Left lung (tissue), 14 donors: ENCODE measurements at places on chromosomes 12 and 14. TPM values are rescaled to one million over a fixed set of nuclear protein-coding genes. Genes with fewer than 3 reads are reported as not detected.

Gene GPRC5D
- not detected for total RNA-seq

Gene SMCO2
- 0.52 TPM for total RNA-seq

Gene BCL7A
- 7.0 TPM for total RNA-seq

Gene KRT78
- total RNA-seq: not detected

Gene ACSS3
- total RNA-seq: 42.7 TPM

- DNase-seq: peak; percentile 90
Measured at GRCh38 chr14:73759183-73759713, 45.1 kb upstream of the PNMA1 start.

DNA sequence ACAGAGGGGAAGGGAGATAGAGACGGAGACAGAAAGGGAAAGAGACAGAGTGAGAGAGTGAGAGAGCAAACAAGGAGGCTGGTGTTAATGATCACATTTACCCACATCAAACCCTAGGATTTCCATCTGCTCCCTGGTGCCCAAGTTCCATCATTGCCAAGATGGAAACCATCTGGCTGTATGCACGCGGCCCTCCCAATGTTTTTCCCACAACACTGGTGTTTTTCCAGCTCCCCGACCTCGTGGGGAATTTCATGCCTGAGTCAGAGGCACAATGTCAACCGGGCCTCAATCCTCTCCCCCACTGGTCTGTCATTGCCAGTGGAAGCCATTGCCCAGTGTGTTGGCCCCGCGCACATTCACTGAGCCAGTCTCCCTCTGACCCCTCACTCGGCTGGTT is 19.9 kb upstream of the BDKRB2 start:
- no peak for DNase-seq

DNA sequence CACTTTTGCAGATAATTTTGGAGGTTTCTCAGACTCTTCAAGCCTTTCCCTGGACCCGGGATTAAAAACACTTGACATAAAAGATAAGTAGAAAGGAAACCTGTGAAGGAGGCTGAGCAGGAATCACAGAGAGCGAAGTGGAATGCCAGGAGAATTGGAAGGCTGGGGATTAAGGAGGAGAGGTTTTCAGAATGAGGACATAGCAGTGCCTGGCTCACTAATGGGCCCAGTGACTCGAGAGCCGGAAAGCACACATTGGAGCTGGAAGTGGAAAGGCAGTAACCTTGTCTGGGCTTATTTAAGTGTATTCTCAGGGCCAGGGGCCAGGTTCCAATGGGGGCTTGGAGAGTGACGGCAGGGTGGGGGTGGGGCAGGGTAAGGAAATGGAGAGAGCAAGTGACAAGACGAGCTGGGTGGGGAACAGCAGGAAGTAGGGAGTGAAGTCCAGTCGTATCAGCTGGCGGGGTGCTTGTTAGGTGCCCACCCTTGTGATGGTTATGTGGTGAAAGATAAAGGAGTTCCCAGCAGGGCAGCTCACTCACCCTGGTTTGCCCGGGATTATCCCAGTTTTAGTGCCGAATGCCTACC is 13.1 kb downstream of the EVL start:
- DNase-seq: no peak

DNA sequence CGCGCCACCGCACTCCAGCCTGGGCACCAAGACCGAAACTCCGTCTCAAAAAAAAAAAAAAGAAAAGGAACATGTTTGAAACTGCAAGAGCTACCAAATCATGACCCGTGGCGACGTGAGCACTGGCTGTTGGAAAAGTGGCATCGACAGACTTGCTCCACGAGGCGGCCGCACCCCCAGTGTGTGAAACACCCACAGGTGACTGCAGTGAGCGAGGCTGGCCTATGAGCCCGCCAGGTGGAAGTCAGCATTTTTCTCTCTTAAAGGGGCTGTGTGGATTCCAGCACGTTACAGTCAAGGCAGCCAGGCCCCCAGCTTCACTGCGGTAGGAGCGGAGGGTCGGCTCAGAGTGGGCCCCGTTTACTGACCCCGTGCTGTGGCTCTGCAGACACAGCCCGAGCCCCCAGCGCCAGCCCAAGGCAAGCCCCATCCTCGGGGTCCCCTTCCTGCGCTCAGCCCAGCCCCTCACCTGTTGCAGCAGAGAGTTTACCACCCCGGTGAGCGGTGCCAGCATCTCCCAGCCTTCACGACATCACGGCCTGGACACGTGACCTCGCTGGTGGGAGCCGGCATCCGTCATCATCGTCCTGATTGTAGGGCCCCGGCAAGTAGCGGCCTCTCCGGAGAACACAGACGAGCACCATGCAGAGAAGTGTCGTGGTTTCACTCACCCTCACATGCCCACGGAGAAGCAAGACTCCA is 54.3 kb upstream of the FBRSL1 start:
- DNase-seq: no peak

- no peak for DNase-seq
Measured at GRCh38 chr14:24674204-24674970, 40.4 kb upstream of the GZMB start.

DNA sequence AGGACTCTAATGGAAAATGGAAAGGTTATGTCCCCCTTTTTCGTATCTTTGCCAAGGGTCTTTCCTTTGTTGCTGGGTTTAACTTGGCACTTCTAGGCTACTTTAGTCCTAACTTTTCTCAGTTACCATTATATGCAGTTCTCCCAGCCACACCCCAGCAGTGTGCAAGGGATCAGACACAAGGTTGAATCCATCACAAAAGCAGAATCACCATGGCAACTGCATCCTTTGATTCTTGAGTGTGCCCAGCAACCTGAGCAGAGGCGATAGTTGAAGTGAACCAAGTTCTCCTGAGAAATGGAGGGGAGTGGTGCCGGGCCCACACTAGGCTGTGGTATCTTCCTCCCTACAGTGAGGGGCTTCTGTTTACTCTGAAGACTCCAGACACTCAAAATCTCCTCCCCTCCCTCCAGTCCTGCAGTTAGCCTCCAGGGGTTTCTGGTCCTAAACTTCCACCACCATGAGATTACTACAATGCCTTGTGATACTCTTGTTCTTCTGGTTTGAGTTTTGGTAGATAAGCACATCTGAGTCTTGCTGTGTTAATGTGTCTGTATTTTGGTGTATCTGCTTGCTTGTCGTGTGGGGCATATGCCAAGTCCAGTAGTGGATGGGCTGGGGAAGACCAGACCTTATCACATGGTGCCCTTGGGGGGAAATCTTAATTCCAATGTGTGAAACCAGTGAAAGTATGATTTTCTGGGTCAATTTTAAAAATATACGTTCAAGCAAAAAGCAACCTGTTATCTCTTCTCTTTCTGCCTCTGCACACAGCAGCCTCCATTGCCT is 183.9 kb downstream of the CACNA1C start:
- DNase-seq: no peak

DNA sequence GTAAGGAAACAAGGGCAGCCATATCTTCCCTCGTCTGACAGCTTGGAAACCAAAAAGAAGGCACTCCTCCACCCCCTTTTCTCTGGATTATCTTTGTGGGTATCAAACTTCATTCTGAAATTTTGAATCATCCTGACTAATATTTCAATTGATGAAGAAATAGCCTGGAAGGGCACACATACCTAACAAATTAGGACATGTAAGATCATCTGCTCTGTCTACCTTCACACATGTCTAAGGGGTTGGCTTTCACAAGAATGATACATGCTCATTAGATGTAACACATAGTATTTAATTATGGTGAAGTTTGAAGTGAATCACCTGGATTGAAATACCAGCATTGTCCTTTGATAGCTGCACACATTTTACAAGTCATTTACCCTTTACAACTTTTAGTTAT is 348.1 kb upstream of the RPL10L start:
- no peak for DNase-seq

DNA sequence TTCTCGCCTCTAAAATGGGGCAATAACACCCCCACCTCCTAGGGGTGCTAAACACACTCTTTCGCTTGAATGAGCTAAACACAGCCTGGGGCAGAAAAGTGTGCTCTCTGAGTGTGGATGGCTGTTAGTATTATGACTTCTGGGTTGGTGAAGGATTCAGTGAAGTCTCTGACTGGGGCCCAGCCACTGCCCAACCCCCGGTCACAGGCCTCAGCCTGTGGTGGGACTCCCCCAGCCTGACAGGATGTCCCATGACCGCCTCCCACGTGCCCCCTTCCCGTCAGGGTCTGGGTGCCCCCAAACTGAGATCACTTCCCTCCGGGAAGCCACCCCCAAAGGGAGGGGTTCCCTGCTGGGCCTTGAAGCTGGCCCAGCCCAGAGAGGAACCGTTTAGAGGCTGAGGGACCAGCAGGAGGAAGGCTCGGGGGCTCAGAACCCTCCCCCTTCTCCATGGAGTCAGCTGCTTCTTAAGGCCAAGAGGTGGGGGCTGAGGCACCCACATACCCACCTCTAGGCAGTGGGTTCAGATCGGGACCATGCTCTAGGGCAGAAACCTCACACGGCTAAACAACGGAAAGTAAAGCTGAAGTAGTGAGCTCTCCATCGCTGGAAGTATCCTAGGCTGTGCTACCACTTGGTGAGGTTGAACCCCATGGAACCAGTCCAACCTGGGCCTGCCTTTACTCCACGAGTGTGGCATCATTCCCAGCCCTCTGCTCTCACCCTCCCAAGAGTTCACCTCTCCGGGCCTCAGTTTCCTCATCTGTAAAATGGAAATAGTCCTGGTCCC is 13.8 kb downstream of the DTX1 start:
- DNase-seq: no peak

DNA sequence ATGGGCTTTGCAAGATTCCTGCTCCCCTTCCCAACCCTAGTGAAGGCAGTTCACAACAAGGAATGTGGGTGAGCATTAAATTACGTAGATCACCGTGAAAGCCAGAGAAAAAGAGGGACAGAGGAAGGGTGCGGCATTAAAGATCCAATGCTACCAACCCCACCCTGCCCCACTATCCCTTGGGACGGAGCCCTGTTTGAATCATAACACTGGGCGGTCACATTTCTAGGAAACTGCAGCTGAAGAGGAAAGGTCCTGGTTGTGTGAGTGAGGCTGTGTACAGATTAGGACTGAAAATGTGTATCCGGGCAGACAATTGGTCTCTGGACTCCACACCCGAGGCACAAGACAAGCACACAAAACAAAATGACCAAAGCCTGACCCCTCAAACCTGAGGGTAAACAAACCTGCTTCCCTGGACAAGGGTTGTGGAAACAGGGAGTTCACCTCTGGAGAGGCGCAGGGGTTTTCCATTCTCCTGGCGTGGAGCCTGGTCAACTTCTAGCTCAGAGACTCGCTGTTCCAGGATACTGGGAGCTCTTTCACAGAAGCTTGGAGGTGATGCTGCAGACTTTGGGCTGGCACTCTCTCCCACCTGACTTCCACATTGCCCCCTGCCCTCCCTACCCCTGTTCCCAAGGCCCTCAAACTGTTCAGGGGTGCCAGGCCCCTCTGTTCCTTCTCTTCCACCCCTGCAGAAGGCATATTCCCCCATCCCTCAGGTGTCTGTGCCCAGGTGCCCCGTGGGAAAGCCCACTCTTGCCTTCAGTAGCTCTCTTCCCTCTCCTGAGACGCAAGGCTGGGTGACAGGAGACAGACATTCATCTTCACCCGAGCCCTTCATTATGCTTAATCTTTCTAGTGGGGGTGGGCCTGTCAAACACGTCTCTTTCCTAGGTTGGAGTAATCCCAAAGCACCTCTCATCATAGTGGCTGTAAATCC is 16.5 kb downstream of the NINJ2 start:
- no peak for DNase-seq

DNA sequence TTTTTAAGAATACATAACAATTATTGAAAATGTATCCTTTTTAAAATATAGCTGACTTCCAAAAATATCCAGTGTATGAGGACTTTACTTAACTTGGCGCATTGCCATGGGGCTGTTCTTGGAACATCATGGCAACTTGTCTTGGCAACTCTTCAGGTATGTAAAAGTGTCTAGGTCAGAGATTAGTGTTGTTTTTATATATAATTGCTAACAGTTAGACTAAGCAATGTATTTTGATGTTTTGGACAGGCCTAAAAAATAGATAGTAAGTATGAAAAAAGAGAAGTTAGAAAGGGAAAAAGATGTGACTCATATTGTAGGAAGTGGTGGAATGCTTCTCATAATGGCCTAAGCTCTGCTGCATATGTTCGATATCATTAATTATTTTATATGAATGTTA is 70.9 kb downstream of the MON2 start:
- DNase-seq: no peak

DNA sequence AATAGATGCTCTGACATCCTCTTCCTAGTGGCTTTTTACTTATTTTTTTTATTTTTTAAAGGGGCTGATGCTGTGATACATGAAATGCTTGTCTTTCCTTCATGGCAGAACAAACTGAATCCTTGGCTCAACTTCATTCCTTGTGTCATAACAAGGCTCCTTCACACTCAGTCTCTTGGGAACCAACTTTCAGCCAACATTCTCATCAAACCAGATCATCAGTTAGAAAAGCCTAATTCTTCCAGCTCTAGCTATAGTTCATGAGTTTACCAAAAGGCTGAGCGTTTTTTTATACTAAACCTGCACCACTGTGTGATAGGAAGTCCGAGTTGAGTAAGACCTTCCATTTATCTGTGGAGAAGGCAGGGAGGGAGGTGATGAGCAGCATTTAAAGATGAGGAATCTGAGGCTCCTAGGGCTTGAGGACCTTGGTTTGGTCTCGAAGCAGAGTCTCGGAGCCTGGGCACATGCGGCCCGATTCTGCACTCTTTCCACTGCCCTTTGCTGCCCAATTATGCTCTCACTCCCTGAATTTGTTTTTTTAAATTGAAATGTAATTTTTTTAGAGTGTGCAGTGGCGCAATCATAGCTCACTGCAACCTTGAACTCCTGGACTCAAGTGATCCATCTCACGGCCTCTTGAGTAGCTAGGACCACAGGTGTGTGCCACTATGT is 8.2 kb downstream of the GPRC5D start:
- DNase-seq: no peak

- no peak for DNase-seq
Measured at GRCh38 chr12:75690296-75690955, 179.0 kb upstream of the KRR1 start.

DNA sequence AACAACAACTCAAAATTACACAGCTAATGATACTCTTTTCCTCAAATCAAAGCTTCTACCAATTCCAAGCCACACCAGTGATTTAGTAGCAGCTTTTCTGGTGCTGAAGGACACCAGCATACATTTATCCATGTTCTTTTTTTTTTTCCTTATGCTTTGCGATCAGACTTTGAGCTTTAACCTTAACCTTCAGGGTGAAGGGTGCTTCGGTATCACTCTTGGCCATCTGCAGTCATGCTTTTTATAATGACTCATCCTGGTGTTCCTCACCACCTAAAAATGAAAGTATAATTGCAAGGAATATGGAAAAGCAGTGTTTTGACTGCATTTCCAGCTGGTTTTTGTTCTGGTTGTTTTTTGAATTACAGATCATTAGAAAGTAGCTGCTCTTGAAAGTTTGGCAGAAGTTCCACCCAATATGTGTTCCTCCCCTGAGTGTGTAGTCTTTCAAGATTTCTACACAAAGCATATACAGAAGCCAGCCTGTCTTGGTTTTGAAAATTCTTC is 1.3 kb upstream of the SLC41A2 start:
- DNase-seq: peak; percentile 69

DNA sequence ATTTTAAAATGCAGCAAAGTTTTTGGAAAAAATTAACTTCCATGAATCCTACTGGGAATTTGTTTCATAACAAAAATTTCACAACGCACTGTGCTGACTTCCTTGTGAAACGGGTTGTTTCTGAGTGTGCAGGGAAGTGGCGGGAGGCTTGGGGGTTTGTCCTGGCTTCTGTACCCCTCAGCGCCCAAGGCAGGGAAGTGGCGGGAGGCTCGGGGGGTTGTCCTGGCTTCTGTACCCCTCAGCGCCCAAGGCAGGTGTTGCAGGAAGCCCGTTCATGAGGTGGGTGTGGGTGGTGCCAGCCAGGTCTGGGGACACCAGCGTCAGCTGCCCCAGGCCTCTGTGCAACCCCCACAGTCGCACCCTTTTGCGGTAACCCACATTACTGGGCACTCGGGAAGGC is 25.1 kb downstream of the ADGRD1 start:
- no peak for DNase-seq
